ENCODE measurements at places on chromosomes 7 and 10. TPM values are rescaled to one million over a fixed set of nuclear protein-coding genes. Genes with fewer than 3 reads are reported as not detected.

Gene VAX1
- 0.56 TPM for total RNA-seq

Gene TMEM270
- 70.1 TPM for total RNA-seq

DNA sequence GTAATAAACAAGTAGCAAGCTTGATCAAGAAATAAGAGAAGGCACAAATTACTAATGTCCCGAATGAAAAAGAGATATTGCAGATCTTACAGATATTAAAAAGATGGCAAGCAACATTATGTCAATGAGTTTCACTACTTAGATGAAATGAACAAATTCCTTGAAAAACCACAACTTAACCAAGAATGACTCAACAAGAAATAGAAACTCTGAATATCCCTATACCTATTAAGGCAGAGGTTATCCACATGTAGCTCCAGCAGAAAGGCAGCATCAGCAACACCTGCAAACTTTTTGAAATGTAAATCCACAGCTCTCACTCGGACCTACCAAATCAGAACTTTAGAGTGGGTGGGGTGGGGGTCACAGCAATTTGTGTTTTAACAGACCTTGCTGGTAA is 33.6 kb downstream of the PDE1C start:
- no peak overlapping the region for H3K27ac ChIP-seq
- H3K27me3 ChIP-seq = no peaks in the 10 kb centered on the region
- no peaks in the 10 kb centered on the region for H3K4me1 ChIP-seq
- no peak overlapping the region for H3K4me3 ChIP-seq

GRCh38 chr7:158541346-158542010 is 46.1 kb downstream of the PTPRN2 start:
- no peak overlapping the region for H3K27ac ChIP-seq
- no peak for DNase-seq

GRCh38 chr10:76073524-76073923 is 642.1 kb downstream of the LRMDA start:
- no peak overlapping the region for H3K27ac ChIP-seq
- no peaks in the 10 kb centered on the region for H3K4me1 ChIP-seq
- no peak overlapping the region for H3K4me3 ChIP-seq

DNA sequence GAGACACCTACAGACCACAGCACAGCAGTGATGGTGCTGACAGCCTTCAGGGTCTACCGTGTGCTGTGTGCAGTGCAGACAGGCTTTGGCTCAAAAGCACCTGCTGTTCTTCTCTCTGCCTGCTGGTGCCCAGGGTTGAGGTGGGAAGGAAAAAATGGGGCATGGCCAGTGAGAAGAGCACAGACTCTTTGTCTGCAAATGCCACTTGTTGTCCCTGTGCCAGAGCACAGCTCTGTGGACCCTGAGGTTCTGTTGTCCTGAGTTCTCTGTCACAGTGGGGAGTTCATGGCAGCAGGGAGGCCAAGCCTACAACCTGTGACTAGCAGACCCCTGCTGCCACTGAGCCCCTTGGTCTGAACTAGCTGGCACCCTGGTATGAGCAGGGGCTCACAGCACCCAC is 376.7 kb downstream of the GLRX3 start:
- H3K27ac ChIP-seq = no peak overlapping the region
- DNase-seq = no peak
- H3K4me1 ChIP-seq = no peaks in the 10 kb centered on the region
- no peaks in the 10 kb centered on the region for H3K27me3 ChIP-seq

GRCh38 chr10:93379731-93380575 is 102.2 kb downstream of the MYOF start:
- no peak overlapping the region for H3K27ac ChIP-seq
- no peak for DNase-seq
- H3K4me1 ChIP-seq = peaks cover 5% of the 10 kb centered on the region
- H3K36me3 ChIP-seq = no peaks in the 10 kb centered on the region

GRCh38 chr10:113999531-113999930 is 44.1 kb upstream of the ADRB1 start:
- no peak for DNase-seq
- H3K27me3 ChIP-seq = no peaks in the 10 kb centered on the region
- H3K4me3 ChIP-seq = no peak overlapping the region

DNA sequence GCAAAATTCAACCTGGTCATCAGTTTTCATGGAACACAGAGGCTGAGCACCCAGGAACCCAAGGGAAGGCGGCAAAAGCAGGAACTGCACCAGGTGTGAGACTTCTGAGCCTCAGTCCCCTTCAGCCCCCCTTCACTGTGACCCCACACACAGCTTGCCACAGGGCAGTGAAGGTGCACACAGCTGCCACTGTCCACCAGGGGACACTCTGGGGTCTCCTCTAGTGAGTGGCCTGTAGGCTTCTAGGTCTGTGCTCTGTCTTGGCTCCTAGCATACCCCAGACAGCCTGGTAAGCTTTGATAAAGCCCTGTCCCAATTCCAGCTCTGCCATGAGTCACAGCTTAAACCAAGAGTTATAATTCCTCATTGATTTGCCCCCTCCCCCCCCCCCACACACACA is 12.1 kb downstream of the KCNH2 start:
- peaks cover 84% of the 10 kb centered on the region for H3K4me1 ChIP-seq
- H3K27me3 ChIP-seq = no peaks in the 10 kb centered on the region
- no peak overlapping the region for H3K4me3 ChIP-seq
- DNase-seq = no peak
- H3K27ac ChIP-seq = peak overlapping the region; percentile 14

GRCh38 chr7:106382929-106383328 is 98.1 kb upstream of the NAMPT start:
- no peaks in the 10 kb centered on the region for H3K27me3 ChIP-seq
- no peaks in the 10 kb centered on the region for H3K36me3 ChIP-seq
- H3K27ac ChIP-seq = no peak overlapping the region
- H3K4me1 ChIP-seq = no peaks in the 10 kb centered on the region
- DNase-seq = no peak
- H3K4me3 ChIP-seq = no peak overlapping the region

GRCh38 chr7:56174875-56175760 is 58.9 kb upstream of the NUPR2 start:
- H3K4me3 ChIP-seq = peak overlapping the region; percentile 73
- peak; percentile 47 for DNase-seq
- peaks cover 2% of the 10 kb centered on the region for H3K4me1 ChIP-seq
- H3K36me3 ChIP-seq = no peaks in the 10 kb centered on the region
- H3K27me3 ChIP-seq = no peaks in the 10 kb centered on the region
- H3K27ac ChIP-seq = no peak overlapping the region

GRCh38 chr7:11005202-11005601 is 31.5 kb downstream of the PHF14 start:
- H3K36me3 ChIP-seq = no peaks in the 10 kb centered on the region
- no peak overlapping the region for H3K27ac ChIP-seq
- H3K27me3 ChIP-seq = no peaks in the 10 kb centered on the region
- H3K4me1 ChIP-seq = no peaks in the 10 kb centered on the region

GRCh38 chr10:92850185-92850584 is 1.9 kb downstream of the EXOC6 start:
- no peaks in the 10 kb centered on the region for H3K36me3 ChIP-seq
- H3K4me1 ChIP-seq = no peaks in the 10 kb centered on the region
- H3K27me3 ChIP-seq = no peaks in the 10 kb centered on the region
- H3K27ac ChIP-seq = no peak overlapping the region
- no peak overlapping the region for H3K4me3 ChIP-seq

DNA sequence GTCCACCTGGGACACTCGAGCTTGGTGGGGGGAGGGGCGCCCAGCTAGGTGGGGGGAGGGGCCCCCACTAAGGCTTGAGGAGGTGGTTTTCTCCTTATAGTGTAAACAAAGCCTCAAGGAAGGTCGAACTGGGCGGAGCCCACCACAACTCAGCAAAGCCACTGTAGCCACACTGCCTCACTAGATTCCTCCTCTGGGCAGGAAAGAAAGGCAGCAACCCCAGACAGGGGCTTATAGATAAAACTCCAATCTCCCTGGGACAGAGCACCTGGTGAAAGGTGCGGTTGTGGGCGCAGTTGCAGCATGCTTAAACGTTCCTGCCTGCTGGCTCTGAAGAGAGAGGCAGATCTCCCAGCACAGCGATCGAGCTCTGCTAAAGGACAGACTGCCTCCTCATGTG is 133.1 kb downstream of the SNX13 start:
- no peak overlapping the region for H3K27ac ChIP-seq
- DNase-seq = no peak
- H3K27me3 ChIP-seq = no peaks in the 10 kb centered on the region
- no peaks in the 10 kb centered on the region for H3K36me3 ChIP-seq
- no peaks in the 10 kb centered on the region for H3K4me1 ChIP-seq
- H3K4me3 ChIP-seq = no peak overlapping the region

- no peaks in the 10 kb centered on the region for H3K36me3 ChIP-seq
- H3K27me3 ChIP-seq = no peaks in the 10 kb centered on the region
These were observed 2.8 kb downstream of the MMP21 start for GRCh38 chr10:125772864-125773180.

Gene BTBD16
- 5.3 TPM for total RNA-seq
